Natural killer cell treated with Interleukin-12 subunit alpha and Interleukin-12 subunit beta and Interleukin-15 and Interleukin-18, amount 100 ng/mL, for 72 hours (primary cell): ENCODE measurements at places on chromosomes 2 and 18. TPM values are rescaled to one million over a fixed set of nuclear protein-coding genes. Genes with fewer than 3 reads are reported as not detected.

The AMER3 gene
- total RNA-seq: not detected

The MRPL33 gene
- 58.3 TPM for total RNA-seq

The ARHGAP28 gene
- not detected for total RNA-seq

The SLC16A14 gene
- total RNA-seq: not detected

The MYO3B gene
- total RNA-seq: not detected

The PTPRM gene
- total RNA-seq: 19.2 TPM

The C2orf72 gene
- 0.36 TPM for total RNA-seq

The CNGA3 gene
- total RNA-seq: not detected

The PRKAG3 gene
- total RNA-seq: not detected

The OTX1 gene
- not detected for total RNA-seq

The MARCO gene
- total RNA-seq: not detected

The BOK gene
- total RNA-seq: 1.0 TPM

The SERPINB3 gene
- total RNA-seq: not detected

The TTN gene
- total RNA-seq: 0.07 TPM

The FOXI3 gene
- not detected for total RNA-seq

The ST6GAL2 gene
- not detected for total RNA-seq

The AFF3 gene
- not detected for total RNA-seq

The MAL gene
- total RNA-seq: 1.2 TPM

The SAG gene
- total RNA-seq: 0.05 TPM

The C1QL2 gene
- not detected for total RNA-seq

The STRADB gene
- 21.3 TPM for total RNA-seq

The SH3BP4 gene
- total RNA-seq: not detected

The MTX2 gene
- total RNA-seq: 21.9 TPM

The TMEM163 gene
- total RNA-seq: 2.6 TPM

The FAP gene
- not detected for total RNA-seq
